Esophagus muscularis mucosa (tissue), 4 donors: ENCODE measurements at places on chromosomes 3 and 15. TPM values are rescaled to one million over a fixed set of nuclear protein-coding genes. Genes with fewer than 3 reads are reported as not detected.

CEMIP gene
- not detected for total RNA-seq

CAND2 gene
- 10.8 TPM for total RNA-seq

WHAMM gene
- 14.8 TPM for total RNA-seq

RABL3 gene
- 19.1 TPM for total RNA-seq

AP3S2 gene
- total RNA-seq: 26.8 TPM

CFAP20DC gene
- not detected for total RNA-seq

HCLS1 gene
- total RNA-seq: 42.8 TPM

MCF2L2 gene
- 3.3 TPM for total RNA-seq

HTR3E gene
- total RNA-seq: not detected

MYZAP gene
- total RNA-seq: 247 TPM

SLC12A8 gene
- total RNA-seq: not detected

COLQ gene
- 2.0 TPM for total RNA-seq

GRCh38 chr15:68778876-68779275 lies 41.8 kb downstream of the ANP32A start:
- H3K4me3 ChIP-seq: no peak overlapping the region
- peaks cover 24% of the 10 kb centered on the region for H3K4me1 ChIP-seq

DNA sequence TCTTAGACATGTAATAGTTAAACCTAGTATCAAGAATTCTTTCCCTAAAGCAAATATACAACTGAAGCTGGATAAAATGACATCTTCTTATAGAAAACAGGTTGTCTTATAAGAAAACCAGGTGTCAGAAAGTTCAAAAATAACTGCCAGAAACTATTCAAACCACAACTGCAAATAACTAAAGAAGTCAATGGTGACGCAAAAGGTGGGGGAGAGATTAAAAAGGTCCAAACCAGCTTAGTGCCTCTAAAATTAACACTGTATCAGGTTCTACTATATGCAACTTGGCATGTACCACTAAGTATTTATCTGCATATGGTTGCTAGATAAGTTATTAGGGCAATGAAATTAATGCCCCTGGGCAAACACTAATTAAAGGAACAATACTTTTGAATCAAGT lies 136.8 kb downstream of the TBL1XR1 start:
- no peaks in the 10 kb centered on the region for H3K36me3 ChIP-seq
- H3K4me3 ChIP-seq: no peak overlapping the region
- no peak for DNase-seq
- no peak overlapping the region for H3K27ac ChIP-seq
- H3K4me1 ChIP-seq: peaks cover 42% of the 10 kb centered on the region
- H3K27me3 ChIP-seq: no peaks in the 10 kb centered on the region

DNA sequence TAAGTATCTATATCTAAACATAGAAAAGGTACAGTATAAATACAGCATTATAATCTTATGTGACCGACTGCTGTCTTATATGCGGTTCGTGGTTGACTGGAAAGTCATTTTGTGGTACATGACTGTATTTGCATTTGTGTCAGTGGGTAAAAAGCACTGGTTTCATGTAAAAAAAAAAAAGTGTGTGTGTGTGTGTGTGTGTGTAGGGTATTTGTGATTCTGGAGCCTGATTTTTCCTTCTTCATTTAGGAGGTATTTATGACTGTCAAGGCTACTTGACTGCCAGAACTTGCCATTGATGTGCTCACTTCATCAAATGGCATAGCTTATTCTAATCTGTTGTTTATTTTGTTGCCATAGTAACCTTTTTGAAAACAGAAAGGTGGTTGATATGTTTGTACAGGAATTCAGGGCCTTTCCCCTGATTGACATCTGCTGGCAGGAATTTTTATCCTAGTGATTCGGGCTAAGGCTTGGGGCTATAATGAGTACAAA lies 63.2 kb downstream of the AKAP13 start:
- peaks cover 31% of the 10 kb centered on the region for H3K4me1 ChIP-seq
- no peaks in the 10 kb centered on the region for H3K36me3 ChIP-seq
- H3K4me3 ChIP-seq: no peak overlapping the region
- H3K27ac ChIP-seq: peak overlapping the region; percentile 56
- H3K27me3 ChIP-seq: no peaks in the 10 kb centered on the region
- no peak for DNase-seq

DNA sequence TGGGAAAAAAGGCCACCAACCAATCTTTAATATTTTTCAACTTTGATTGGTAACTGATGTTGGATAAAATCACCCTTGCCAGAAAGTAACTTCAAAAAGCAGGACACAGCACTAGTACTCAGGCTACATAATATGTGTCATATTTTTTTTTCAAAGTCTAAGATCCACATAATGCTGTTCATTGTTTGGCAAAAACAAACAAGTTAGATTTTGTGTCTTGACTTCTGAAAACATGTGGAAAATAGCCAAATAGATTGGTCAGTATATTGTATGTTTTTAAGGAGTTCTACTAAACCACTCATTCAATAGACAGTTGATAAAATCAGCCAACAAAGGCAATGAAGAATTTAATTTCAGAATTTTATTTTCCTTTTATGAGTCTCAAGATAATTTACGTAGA lies 111.7 kb upstream of the CCDC54 start:
- DNase-seq: no peak
- no peak overlapping the region for H3K4me3 ChIP-seq
- no peaks in the 10 kb centered on the region for H3K36me3 ChIP-seq
- no peaks in the 10 kb centered on the region for H3K27me3 ChIP-seq
- no peaks in the 10 kb centered on the region for H3K4me1 ChIP-seq

- no peaks in the 10 kb centered on the region for H3K27me3 ChIP-seq
- H3K27ac ChIP-seq: no peak overlapping the region
- H3K4me3 ChIP-seq: no peak overlapping the region
- peak; percentile 66 for DNase-seq
- H3K4me1 ChIP-seq: no peaks in the 10 kb centered on the region
Observed at GRCh38 chr3:138297059-138297607, 32.5 kb downstream of the NME9 start.

- H3K4me3 ChIP-seq: no peak overlapping the region
- H3K4me1 ChIP-seq: no peaks in the 10 kb centered on the region
- H3K27me3 ChIP-seq: no peaks in the 10 kb centered on the region
- no peaks in the 10 kb centered on the region for H3K36me3 ChIP-seq
- H3K27ac ChIP-seq: no peak overlapping the region
Observed at GRCh38 chr15:93587059-93587521, 498.1 kb upstream of the RGMA start.

GRCh38 chr3:188283347-188283746 lies 129.4 kb downstream of the LPP start:
- no peak for DNase-seq
- peaks cover 99% of the 10 kb centered on the region for H3K4me1 ChIP-seq
- no peak overlapping the region for H3K4me3 ChIP-seq
- no peaks in the 10 kb centered on the region for H3K27me3 ChIP-seq
- H3K27ac ChIP-seq: peak overlapping the region; percentile 82
- no peaks in the 10 kb centered on the region for H3K36me3 ChIP-seq

GRCh38 chr15:96047255-96047931 lies 283.1 kb upstream of the NR2F2 start:
- no peak overlapping the region for H3K4me3 ChIP-seq
- peaks cover 22% of the 10 kb centered on the region for H3K4me1 ChIP-seq
- H3K27me3 ChIP-seq: no peaks in the 10 kb centered on the region
- H3K27ac ChIP-seq: peak overlapping the region; percentile 2
- H3K36me3 ChIP-seq: no peaks in the 10 kb centered on the region
- DNase-seq: peak; percentile 68

DNA sequence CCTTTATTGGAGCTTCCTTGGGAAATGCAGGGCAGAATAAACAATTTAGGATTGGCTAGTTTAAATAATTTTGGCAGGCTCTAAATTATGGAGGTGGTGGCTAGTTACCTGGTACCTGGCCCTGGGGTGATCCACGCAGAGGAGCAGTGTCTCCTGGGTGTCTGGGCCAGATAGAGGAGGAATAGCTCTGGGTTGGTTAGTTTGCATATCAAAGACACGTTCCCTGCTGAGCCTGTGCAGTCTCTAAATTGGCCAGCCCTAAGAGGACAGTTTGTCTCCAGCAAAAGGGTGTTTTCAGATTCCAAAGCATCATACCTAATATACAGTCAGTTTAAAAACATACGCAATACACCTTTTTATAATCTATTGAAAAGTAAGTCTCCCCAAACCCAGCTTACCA lies 333.3 kb upstream of the TPM1 start:
- DNase-seq: no peak
- H3K4me1 ChIP-seq: no peaks in the 10 kb centered on the region
- H3K27ac ChIP-seq: no peak overlapping the region
- H3K36me3 ChIP-seq: peaks cover 5% of the 10 kb centered on the region

DNA sequence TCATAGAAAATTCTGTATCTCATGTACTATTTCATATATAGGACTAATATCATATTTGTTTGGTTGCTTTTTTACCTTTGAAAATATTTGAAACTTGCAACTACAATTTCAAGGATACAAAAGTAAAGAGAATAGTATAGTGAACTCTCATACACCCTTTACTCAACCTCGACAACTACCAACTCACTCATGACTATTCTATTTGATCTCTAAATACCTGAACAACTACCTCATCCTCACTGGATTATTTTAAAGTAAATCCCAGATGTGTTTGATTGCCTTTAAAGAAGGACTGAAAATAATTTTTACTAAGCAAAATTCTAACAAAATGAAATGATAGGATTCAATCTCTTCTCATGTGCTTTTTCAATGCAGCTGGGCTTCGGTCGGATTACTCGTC lies 12.1 kb downstream of the TMPRSS7 start:
- no peaks in the 10 kb centered on the region for H3K36me3 ChIP-seq
- H3K27me3 ChIP-seq: no peaks in the 10 kb centered on the region
- DNase-seq: no peak
- peaks cover 4% of the 10 kb centered on the region for H3K4me1 ChIP-seq
- H3K4me3 ChIP-seq: no peak overlapping the region

DNA sequence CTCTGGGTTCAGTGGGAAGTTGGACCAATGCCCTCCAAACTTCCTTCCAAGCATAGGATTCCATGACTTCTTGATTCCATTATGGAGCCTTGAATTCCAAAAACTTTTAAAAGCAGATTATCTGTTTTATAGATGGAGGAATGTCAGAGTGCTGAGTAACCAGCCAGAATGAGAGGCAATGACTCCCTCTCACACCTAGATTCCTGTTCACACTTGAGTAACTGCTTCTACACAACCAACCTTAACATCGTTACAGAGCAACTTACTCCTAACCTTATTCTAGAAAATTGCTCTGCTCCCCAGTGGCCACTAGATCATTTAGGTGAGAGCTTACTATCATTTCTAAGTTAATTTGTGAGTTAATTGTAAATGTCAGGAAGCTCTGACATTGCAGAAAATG lies 24.2 kb upstream of the NR2F2 start:
- H3K4me3 ChIP-seq: no peak overlapping the region
- H3K36me3 ChIP-seq: no peaks in the 10 kb centered on the region
- no peaks in the 10 kb centered on the region for H3K27me3 ChIP-seq
- DNase-seq: no peak

DNA sequence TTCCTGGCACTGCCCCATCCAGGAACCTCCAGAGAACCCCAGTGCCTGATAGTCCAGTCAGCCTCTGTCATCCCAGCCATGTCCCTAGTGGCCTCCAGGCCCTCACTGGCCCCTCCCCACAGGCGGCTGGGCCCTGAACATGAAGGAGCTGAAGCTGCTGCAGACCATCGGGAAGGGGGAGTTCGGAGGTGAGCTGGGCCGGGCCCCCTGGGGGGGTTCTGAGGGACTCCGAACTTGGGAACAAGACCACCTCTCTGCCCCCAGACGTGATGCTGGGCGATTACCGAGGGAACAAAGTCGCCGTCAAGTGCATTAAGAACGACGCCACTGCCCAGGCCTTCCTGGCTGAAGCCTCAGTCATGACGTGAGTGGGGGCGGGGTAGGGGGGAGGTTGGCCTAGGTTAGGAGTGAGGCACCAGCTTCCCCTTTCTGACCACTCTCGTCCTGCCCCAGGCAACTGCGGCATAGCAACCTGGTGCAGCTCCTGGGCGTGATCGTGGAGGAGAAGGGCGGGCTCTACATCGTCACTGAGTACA lies 12.0 kb upstream of the LMAN1L start:
- H3K4me3 ChIP-seq: no peak overlapping the region
- H3K27me3 ChIP-seq: no peaks in the 10 kb centered on the region
- no peak overlapping the region for H3K27ac ChIP-seq
- H3K4me1 ChIP-seq: peaks cover 19% of the 10 kb centered on the region
- H3K36me3 ChIP-seq: peaks cover 64% of the 10 kb centered on the region
